Jurkat, Clone E6-1 (cell line): ENCODE measurements at places on chromosomes 13 and 19.
A peak's percentile ranks its signal among the peaks of the same experiment; 100 is the strongest.

DNA sequence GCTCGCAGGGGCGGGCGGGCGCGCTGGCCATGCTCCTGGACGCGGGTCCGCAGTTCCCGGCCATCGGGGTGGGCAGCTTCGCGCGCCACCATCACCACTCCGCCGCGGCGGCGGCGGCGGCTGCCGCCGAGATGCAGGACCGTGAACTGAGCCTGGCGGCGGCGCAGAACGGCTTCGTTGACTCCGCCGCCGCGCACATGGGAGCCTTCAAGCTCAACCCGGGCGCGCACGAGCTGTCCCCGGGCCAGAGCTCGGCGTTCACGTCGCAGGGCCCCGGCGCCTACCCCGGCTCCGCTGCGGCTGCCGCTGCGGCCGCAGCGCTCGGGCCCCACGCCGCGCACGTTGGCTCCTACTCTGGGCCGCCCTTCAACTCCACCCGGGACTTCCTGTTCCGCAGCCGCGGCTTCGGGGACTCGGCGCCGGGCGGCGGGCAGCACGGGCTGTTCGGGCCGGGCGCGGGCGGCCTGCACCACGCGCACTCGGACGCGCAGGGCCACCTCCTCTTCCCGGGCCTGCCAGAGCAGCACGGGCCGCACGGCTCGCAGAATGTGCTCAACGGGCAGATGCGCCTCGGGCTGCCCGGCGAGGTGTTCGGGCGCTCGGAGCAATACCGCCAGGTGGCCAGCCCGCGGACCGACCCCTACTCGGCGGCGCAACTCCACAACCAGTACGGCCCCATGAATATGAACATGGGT is 599 bp downstream of the ZIC2 start:
- no peak for DNase-seq

DNA sequence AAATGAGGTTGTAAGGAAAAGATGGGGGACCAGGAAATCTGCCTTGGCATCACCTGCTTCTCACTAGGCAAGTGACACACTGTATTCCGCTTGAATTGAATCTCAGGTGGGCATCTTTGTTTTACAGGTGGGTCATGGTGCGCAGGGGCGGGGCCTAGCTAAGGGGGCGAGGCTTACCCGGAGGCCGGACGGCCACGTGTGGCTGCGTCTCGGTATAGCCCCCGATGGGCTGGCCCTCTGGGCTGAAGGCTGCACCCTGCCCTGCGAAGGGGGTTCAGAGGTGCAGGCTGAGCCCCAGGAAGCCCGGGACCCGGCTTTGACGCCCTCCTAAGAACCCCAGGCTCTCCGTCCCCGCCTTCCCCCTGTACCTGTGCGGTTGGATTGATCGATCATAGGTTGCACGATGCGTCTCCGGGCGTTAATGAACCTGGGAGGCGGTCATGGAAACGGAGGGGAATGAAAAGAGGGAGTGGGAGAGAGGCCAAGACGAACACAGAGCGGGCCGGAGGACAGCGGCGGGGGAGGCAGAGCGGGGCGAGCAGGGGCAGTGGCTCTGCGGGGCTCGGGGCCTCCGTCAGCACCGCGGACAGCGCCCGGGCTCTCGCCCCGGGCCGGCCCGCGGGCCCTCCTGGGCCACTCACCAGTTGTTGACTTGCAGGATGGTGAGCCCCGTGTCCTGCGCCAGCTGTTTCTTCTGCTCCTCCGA is 12.5 kb downstream of the MEIS3 start:
- DNase-seq = no peak

GRCh38 chr19:37160153-37160552 is 12.3 kb downstream of the ZNF585A start:
- no peak for DNase-seq

DNA sequence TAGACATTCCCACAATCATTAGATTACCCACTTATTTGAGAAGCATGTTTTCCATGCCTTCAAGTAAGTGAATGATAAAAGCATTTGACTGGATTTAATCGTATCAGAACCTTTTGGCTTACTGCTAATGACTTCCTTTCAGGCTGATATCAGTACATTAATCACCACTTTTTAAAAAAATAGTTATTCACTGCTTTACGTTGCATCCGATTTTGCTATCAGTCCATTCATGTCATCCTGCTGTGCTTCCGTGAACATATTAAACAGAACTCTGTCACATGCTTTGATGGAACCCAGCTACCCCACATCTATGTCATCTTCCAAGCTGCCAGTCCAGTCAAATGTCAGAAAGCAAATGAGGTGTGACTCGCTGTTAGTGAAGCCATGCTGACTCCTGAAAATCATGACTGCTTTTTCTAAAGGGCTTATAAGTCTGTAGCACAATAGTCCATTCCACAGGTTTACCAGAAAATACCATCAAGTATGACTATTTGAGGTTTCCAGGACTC is 440.9 kb downstream of the IRS2 start:
- DNase-seq = no peak

- no peak for DNase-seq
Observed at GRCh38 chr19:19652482-19653295, 9.2 kb upstream of the GMIP start.

DNA sequence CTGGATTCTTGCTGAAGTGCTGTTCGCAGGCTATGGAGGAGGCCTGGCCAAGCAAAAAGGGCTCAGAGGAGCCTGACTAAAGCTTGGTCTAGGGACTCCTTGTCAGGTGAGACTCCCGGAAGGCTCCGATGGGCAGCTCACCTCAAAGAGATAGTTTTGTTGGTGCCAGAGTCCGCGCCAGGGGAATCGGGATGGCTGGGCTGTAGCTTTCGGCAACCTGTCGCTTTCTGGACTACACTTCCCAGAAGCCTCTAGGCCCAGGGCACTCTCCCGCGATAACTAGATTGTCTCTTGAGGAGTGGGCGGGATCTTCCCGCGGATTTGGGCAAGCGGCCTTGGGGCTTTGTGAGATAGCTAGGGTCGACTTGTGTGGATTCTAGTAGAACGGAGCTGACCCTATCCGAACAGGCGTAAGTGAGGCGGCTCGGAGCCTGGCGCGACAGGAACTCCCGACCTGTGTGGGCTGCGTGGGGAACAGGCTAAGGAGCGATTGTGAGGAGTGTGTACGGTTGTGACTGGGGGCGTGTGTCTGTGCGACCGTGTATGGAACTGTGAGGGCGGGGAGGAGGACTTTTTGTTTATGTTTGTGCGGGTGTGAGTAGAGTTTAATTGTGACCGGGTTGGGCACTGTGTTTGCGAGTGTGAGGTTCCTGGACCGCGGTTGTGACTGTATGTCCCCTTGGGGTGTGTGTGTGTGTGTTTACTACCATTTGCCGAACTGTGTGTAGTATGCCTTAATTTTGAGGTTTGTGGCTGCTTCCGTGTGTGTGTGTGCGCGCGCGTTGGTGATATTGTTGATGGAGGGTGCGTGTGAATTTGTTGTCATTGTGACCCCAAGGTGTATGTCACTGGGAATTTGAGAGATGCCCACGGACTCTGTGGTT is at the start of gene ZNF345:
ZNF345 (plus strand) TSS at position 318 of the 884 bp plus-strand sequence. CDS start 25,955 bp downstream, outside the sequence.
- DNase-seq = peak; percentile 92

DNA sequence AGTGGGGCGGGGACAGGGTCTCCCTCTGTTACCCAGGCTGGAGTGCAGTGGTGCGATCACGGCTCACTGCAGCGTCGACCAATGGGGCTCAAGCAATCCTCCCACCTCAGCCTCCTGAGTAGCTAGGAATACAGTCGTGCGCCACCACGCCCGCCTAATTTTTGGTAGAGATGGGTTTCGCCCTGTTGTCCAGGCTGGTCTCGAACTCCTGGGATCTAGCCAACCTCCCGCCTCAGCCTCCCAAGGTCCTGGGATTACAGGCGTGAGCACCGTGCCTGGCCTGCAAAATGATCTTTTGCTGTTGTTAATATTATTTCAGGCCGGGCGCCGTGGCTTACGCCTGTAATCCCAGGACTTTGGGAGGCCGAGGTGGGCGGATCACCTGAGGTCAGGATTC is 621 bp upstream of the TGDS start:
- DNase-seq = no peak

- DNase-seq = no peak
Observed at GRCh38 chr13:32150794-32151193, 119.2 kb downstream of the FRY start.

- DNase-seq = no peak
Observed at GRCh38 chr19:32674153-32674930, 638 bp downstream of the ANKRD27 start.

- DNase-seq = peak; percentile 28
Observed at GRCh38 chr13:106917673-106918556, 350.0 kb upstream of the ARGLU1 start.

- no peak for DNase-seq
Observed at GRCh38 chr13:98317573-98318171, 140.6 kb upstream of the RNF113B start.

GRCh38 chr19:45103156-45103507 is 10.2 kb downstream of the PPP1R37 start:
- DNase-seq = no peak
